ENCODE measurements at places on chromosomes 6 and 20.

DNA sequence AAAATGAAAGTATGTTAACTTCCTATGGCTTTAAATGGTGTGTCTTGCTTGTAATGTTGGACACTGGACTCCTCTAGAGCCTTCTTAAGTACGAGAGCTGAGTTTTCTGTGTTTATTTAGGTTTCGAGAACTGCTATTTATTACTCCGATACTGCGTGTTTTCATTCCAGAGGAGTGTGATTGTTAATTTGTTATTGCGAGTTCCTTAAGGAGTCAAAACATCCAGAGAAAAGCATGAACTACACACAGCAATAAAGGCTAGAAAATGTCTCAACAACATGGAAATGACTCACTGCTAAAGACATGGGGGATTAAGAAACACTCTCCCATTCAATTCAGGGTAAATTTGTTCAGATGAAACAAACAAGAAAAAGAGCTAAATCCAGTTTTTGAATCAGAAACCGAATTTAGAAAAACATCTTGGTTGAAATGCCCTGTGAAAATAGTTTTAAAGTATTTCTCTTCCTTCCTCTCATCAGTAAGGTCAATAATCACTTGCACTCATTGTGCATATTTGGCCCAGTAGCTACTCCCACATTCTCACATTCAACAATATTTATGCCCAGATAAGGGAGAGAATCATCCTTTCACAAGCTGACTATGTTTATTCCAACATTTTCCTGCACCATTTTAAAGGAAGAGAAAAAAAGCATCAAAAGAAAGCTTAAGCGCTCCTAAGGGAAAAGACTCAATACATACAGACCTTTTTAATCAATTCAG is 36.0 kb downstream of the ATXN1 start:
- no peak for DNase-seq

- DNase-seq = no peak
These were observed 46.3 kb upstream of the PLN start for GRCh38 chr6:118501765-118502164.

GRCh38 chr20:11136691-11137090 is 462.9 kb upstream of the JAG1 start:
- no peak for DNase-seq

GRCh38 chr6:13531956-13532355 is 42.4 kb upstream of the SIRT5 start:
- no peak for DNase-seq

GRCh38 chr20:37610203-37610798 is 82.6 kb upstream of the BLCAP start:
- no peak for DNase-seq

DNA sequence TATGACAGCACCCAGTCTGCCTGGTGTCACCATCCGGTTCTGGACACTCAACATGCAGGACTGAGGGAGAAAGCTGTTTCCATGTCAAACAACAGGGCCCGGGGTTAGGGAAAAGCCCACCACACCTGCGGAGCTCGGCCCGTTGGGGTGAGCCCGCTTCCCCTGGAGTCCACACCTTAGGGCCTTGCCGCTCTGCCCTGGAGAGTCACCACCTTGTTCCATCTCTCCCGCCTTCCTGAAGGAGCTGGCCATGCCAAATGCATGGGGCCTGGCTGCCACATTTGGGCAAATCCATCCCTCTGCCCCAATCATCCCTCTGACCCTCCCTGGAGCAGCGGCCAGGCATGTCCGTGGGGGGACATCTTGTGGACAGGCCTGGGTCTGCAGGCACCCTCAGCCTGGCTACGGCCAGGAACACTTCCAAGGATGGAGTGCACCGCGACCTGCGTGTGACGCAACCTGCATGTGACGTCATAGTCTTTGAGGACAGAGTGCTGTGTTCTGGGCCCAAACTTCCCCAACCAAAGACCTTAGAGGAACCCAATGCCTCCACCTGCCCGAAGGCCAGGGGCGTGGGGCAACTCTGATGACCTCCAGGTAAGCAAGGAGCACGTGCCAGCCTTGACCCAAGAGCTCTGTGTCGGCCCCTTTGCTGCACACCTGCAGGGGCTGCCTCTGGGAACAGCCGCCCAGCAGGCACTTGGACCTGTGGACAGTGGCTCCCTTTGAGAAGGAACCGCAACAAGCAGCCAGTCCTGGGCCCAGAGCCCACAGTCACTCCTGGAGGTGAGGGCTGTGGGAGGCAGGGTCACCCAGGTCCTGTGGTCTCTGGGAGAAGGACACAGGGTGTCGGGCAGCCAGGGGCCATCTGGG is 1.7 kb downstream of the CABLES2 start:
- DNase-seq = no peak

Data from GM12865 (cell line).